Skeletal muscle cell (primary cell): ENCODE measurements at places on chromosomes 6 and 20.

DNA sequence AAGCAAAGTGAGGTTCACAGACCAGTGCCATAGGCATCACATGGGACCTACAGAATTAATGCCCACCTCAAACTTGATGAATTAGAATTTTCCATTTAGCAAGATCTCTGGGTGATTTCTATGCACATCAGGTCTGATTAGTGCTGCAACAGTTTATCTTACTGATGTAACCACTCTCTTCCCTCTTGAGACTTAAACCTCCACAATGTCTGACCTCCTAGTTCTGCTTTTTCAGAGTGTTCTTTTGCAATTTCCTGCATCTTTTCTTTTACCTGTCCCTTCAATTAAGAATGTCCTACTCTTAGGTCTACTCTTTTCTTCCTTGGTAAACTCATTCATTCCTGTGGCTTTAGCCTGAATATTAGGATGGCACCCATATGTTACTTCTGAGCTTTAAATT lies 615.3 kb downstream of the TFAP2A start:
- no peak for DNase-seq

GRCh38 chr6:66568271-66568670 lies 861.2 kb upstream of the EYS start:
- DNase-seq, result no peak

DNA sequence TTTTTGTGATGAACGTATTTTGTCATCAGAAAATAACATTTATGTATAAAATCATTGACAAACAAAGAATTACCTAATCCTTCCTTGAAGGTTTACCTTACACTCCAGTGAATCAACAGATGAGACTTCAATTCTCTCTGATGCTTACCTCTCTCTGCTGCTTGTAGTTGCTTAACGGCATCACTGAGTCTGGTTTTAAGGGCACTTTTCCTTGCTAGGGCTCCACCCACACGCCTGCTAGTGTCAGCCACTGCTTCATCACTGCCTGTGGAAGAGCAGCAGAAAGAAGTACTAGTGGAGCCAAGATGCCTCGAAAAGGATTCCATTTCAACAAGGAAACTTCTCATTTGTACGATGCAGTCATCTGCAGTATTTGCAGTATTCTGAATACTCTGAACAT lies 63.0 kb downstream of the FAM229B start:
- no peak for DNase-seq

GRCh38 chr6:107045826-107046675 lies 18.1 kb downstream of the MTRES1 start:
- no peak for DNase-seq

- DNase-seq, result no peak
These were observed 103.8 kb downstream of the RALGAPA2 start for GRCh38 chr20:20608641-20609040.

- DNase-seq, result peak; percentile 28
These were observed 10.5 kb downstream of the NKX2-2 start for GRCh38 chr20:21503345-21503744.

- no peak for DNase-seq
These were observed 333.3 kb downstream of the HACE1 start for GRCh38 chr6:104526376-104526775.

DNA sequence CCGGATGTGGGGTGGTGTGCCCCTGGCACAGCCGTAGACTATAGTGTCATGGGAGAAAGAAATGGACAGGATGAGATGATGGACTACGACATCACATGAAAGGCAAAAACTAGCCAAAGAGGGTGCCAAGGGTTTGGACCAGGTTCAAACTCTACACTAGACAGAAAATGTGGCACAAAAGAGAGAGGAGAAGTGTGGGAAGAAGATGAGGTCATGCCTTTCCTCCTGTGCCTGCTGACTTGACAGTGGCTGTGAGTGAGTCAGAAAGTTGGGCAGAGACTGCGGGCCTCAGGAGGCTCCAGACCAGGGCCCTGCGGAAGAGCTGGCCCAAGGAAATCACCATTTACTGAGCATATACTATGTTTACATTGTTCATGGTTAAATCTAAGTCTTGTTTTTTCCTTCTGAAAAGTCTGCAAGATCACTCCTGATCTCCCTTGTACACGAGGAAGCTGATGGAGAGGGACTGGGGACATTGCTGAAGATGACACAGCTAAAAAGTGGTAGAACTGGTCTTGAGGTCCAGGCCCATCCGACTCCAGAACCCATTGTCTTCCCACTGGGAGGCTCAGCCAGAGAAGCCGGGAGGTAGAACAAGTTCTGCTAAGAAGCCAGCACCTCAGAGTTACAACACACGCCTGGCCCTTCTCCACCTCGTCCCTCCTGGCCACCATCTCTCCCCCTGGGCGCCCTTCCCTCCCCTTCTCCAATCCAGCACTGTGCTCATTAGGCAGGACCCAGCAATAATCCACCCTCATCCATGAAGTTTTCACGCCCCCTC lies 35.6 kb downstream of the CNKSR3 start:
- peak; percentile 57 for DNase-seq
